Stimulated activated CD8-positive, alpha-beta memory T cell treated with anti-CD3 and anti-CD28 coated beads, Interleukin-2, amount 100 ng/mL, for 1 hour (primary cell): ENCODE measurements at places on chromosomes 3 and 15.

DNA sequence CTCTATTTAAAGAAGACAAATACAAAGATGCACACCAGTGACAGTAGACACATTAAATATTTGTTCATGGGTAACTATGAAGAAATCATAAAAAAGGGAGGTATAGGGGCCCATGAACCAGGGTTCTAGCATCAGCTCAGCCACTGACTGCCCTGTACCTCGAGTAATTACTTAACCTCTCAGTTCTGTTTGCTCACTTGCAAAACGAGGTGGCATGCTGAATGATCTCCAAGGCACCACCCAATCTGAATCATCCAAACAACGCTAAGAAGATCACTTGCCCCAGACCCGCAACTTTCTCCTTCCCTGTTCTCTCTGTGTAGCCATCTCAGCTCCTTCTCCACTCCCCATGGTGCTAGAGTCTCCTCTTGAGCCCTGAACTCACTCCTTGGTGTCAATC lies 374.7 kb downstream of the VPS13C start:
- no peak for DNase-seq

DNA sequence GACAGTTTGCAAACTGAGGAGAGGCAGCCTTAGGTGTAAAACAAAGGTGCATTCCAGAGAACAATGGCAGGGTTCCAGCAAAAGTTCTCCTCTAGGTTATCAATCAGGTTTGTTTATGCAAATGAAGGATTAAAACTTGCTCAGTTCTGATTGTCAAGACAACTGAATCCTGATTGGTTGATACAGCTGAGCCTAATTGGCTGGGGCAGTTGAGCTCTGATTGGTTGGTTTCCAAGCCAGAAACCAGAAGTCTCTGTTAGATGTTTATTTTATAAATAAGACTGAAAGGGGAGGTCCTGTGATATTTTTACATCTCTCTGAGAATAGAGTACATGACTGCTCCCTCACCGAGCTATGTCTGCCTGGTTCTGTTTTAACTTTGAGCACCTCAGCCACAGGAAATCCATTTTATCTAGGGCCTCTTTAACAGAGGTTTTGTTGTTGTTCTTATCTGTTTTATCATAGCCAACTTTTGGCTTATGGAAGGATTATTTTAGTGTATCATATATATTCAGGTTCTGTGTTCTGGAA lies 37.8 kb downstream of the PPM1L start:
- DNase-seq: no peak

- DNase-seq: no peak
Observed at GRCh38 chr15:51706291-51706690, 25.0 kb downstream of the SCG3 start.

DNA sequence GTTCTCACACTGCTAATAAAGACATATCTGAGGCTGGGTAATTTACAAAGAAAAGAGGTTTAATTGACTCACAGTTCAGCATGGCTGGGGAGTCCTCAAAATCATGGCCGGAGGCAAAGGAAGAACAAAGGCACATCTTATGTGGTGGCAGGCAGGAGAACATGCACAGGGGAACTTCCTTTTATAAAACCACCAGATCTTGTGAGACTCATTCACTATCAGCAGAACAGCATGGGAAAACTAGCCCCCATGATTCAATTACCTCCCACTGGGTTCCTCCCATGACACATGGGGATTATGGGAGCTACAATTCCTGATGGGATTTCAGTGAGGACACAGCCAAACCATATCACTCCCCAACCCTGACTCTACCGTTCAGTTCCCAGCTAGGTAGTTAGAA lies 59.7 kb upstream of the MINAR1 start:
- no peak for DNase-seq

DNA sequence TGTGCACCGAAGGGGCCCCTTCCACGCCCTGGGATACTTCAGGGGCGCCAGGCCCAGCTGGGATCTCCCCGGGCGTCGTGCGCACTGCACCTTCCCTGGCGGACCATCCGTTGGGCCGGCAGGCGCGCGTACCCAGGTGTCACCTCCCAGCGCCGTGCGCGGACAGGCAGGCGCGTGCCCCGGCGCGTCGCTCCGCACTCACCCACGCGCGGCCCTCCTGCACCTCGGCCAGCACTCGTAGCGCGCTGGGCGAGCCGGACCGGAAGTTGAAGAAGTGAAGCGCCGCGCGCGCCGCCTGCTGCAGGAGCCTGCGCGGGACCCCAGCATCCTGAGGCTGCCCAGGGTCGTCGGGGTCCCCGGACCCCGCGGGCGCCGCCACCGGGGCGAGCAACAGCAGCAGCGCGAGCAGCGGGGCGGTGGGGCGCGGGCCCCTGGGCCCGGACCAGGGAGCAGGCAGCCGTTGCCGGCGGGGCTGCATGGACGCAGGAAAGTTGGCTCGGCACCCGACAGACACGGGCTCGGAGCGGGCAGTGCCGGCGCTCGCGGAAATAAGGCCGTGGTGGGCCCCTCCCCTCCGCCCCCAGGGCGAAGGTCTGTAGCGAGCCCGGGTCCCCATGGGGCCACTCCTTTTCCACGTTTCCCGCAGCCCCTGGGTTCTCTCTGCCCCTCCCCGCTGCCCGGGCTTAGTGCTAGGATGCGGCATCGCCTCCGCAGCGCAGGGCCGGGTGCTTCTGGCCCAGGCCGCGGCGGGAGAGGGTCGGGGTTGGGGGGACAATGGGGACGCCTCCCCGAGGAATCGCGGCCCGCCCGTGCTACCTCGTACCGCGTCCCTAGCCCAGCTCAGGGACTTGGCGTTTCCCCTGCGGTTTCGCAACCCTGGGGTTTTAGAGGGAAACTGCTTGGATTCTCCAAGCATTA lies at the start of gene RARRES1:
Gene RARRES1 (minus strand): TSS at position 520 of the 918 bp plus-strand sequence. CDS start 42 bp downstream, at position 478.
- no peak for DNase-seq

GRCh38 chr3:22319446-22319845 lies 568.4 kb upstream of the ZNF385D start:
- DNase-seq: no peak

DNA sequence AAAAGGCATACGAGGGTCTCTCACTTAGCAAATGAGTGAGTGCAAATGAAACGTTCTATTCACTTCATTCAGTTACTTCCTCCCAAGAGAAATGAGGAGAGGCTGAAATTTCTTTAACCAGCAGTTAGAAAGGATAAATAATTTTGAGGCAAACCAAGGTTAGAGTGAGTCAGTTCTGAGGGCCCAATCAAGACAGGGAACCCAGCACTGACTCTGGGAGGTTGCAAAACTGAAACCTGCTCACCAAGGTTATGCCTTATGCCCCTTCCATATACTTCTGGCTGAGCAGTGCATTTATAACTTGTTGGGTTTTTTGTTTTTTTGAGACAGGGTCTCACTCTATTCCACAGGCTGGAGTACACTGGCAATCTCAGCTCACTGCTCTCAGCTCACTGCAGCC lies 4.5 kb upstream of the RPSA start:
- DNase-seq: no peak

DNA sequence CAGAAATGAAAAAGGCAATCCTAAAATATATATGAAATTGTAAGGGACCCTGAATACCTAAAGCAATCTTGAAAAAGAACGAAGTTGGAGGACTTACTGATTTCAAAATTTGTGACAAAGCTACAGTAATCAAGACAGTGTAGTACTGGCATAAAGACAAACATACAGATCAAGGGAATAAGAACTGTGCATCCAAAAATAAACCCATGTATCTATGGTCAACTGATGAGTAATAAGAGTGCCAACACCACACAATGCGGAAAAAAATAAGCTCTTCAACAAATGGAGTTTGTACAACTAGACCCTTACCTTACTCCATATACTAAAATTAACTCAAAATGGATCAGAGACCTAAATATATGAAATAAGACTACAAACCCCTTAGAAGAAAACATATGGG lies 29.6 kb downstream of the GSK3B start:
- no peak for DNase-seq

DNA sequence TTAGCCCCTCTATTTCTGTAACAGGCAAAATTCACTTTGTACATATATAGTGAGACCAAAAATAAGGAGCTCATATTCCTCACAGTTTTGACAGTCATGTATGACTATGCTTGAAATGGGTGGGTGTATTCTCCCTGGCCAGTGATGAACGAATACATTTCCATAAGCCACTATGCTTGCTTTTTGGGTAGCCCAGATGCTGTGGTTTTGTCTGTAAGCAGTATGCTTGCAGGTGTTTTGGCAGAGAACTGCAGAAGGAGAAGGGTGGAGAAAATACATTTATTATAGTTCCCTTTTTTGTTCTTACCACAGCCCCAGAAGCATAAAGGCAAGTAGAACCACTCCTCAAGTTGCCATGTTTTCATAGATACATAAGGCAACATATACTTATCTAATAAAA lies 131.2 kb downstream of the RBMS3 start:
- DNase-seq: no peak

- no peak for DNase-seq
Observed at GRCh38 chr3:172846103-172846561, 95.6 kb downstream of the ECT2 start.

GRCh38 chr15:83289160-83289559 lies 4.7 kb upstream of the BNC1 start:
- DNase-seq: no peak

DNA sequence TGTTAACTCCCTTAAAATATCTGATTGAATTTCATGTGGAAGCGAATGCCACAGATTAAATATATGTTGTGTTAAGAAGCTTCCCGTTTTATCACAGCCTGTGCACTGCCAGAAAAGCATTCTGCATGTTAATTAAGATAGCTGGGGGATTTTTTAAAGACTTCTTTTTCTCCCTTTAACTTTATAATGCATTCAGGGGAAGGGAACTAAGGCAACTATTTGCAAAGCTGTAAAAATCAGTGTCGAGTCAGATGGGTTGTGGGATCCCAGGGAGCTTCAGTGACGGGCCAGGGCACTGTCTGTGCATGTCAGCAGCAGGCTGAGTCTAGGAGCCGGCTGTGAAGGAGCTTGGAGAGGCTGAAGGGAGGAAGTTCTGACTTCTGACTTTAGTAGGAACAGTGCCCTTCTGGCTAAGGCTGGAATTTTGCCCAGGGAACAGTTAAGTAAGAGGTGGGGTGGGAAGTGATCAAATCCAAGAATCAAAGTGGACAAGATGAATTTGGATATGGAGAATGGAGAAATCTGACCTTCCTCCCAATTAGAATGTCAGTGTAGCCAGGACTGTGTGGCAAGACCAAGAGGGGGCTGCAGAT lies 77.7 kb downstream of the ABHD5 start:
- no peak for DNase-seq

- DNase-seq: no peak
Observed at GRCh38 chr3:149479621-149480325, 5.3 kb downstream of the TM4SF4 start.

GRCh38 chr3:127443581-127444375 lies 146.8 kb downstream of the TPRA1 start:
- no peak for DNase-seq

GRCh38 chr3:30495172-30496065 lies 111.0 kb upstream of the TGFBR2 start:
- no peak for DNase-seq

GRCh38 chr3:76016769-76017439 lies 231.6 kb upstream of the ZNF717 start:
- no peak for DNase-seq

DNA sequence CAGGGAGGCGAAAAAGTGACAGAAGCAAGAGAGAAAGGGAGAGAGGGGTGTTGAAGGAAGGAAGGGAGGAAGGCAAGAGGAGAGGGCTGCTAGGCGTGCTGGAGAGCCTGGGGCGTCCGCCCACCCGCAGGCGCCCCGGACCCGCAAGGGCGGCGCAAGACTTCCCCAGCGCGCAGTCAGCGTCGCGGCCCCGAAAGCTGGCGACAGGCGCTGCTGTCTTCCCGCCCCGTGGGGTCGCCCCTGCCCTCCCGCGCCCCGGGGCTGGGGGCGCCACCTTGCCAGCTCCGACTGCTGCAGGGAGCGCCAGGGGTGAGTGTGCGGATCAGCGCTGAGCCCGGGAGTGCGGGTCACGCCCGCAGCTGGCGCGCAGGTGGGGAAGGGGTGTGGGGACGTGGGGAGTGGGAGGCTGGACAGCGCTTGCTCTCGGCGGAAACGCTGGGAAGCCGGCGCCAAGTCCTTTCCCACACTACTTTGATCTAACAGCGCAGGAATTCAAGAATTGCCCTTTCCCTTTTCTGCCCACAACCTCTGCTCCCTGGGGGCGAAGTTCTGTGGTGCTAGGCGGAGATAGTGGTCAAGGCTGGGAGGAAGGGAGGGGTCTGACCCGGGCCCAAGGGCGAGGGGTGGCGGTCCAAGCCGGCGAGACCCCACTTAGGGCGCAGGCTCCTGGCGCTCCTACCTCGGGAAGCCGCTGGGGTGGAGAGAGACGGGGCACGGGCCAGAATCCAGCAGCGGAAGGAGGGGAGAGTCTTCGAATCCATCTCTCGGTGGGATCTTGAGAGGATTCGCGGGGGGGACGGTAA lies 266.1 kb downstream of the CGGBP1 start:
- DNase-seq: no peak

- DNase-seq: no peak
Observed at GRCh38 chr3:49255112-49255511, 21.9 kb downstream of the C3orf62 start.

DNA sequence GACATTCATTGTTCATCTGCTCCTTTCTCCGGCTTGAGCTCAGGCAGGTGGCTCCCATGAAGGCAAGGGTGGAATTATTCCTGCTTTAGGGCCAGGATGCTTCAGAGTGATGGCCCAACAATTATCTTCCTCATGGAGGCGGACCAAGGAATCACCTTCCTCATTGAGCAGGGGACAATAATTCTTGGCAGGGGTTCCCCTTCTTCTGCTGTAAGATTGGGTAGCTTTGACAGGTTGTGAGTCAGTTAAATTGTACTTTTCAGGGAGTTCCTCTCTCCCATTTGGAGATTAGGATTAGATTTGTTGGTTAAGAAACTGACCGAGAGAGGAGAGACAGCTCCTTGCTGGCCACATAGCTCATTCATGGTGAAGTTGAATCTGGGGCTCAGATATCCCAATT lies 31.4 kb upstream of the CD47 start:
- no peak for DNase-seq

DNA sequence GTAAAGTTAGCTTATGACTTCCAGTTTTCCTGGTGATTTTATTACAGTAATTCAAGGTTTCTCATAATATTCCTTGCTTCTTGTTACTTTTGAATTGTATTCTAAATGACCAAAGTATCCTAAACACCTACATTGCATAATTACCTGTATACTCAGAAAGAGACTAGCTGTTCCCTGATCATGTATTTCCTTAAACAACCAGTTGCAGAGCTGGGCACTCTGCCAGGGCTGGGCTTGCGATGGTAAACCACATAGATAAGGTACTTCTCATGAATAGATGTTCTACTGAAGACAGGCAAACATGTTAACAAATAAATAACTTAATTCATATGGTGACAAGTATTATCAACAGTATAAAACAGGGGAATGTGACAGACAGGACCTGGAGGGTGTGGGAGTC lies 142.3 kb upstream of the WNT5A start:
- no peak for DNase-seq

GRCh38 chr15:63979262-63979793 lies 67.0 kb downstream of the DAPK2 start:
- no peak for DNase-seq
